Hepatocyte (in vitro differentiated cells): ENCODE measurements at places on chromosomes 11 and 22. TPM values are rescaled to one million over a fixed set of nuclear protein-coding genes. Genes with fewer than 3 reads are reported as not detected.

DNA sequence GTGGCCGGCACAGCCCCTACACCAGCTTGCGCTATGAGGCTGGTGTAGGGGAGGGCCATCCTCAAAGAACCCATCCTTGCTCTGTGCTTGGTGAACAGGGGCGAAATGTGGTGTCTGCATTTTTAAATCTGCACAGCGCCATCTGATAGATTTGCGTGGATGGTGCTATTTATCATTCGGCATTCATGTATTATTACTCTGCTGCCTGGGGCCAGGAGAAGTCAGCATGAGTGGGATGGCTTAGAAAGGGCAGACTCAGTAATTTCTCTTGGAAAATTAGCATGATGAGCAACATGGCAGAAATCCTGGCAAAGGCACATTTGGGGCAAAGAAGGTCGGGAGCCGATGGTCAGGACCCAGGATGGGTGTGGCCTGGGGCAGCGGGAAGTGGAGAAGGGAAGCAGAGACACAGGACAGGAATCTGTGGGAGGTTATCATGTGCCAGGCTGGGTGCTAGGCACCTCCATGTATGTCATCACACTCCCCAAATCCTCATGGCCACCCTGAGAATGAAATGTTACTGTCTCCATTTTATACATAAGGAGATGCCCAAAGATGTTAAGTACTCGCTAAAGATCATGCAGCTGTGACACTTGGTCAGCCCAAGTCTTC is 149.0 kb downstream of the CEP164 start:
- no peak for DNase-seq

The NEAT1 gene
- 168 and 209 TPM in 2 replicates for polyA plus RNA-seq

DNA sequence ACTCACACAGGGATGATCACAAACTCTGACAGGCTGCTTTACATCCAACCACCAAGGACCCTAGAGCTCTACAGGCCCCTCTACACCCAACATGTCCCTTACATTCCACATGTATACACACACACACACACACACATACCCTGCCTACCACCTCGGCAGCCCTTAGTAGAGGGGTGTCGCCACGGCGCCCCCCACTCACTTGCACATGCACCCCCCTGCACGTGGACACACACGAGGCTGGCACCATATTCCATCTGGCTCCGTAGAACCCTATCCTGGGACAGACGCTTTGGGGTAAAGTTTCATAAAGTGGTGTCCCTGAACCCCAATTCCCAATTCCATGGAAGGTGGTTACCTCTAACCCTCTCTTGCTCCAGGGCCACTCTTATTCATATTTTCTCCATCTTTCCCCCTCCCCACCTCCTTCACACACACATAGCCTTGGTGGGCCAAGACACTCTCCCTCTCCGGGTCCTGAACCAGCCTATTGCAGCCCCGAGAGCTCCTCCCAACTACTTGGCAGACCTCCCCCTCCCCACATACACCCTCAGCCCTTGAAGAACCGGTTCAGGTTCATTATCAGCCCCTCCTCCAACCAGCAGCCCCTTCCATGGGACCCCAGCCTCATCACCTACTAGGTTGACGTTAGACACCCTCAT is 809 bp downstream of the PDE2A start:
- no peak for DNase-seq

DNA sequence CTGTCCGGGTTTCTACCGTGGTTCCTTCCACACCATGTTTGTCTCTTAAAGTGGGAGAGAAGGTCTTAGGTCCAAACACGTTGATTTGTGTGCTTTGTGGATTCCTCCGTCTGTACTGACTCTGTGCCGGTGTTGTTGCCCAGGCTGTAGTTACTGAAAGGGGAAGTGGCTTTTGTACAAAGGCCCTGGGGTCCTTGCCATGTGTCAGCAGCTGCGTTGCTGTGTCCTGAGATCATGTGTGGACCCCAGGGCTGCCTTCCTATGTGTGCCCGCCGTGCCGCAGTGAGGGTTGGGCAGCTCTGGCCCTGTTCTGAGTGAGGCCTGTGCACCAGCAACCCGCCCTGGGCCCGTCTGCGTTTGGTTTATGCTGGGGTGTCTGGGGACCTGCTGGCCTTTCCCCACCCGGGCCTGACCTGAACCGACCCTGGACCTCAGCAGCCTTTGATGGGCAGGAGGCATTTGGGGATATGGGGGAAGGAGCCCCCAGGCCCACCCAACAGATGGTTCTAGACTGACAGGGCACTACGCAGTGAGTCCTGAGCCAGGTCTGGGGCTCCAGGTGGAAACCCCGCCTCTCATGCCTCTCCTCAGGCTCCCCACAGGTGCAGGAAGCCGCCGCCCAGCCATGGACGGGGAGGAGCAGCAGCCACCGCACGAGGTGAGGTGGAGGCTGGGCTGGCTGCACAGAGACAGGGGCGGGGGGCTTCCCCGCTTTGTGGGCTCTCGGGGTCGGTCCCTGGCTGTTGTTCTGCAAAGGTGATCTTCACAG is 6.9 kb downstream of the TRABD start:
- no peak for DNase-seq
